T-helper 1 cell (primary cell): ENCODE measurements at places on chromosomes 6 and 20.

- DNase-seq, result no peak
Observed at GRCh38 chr6:41488433-41489119, 57.6 kb upstream of the FOXP4 start.

- DNase-seq, result no peak
Observed at GRCh38 chr6:139766796-139767195, 392.3 kb upstream of the CITED2 start.

DNA sequence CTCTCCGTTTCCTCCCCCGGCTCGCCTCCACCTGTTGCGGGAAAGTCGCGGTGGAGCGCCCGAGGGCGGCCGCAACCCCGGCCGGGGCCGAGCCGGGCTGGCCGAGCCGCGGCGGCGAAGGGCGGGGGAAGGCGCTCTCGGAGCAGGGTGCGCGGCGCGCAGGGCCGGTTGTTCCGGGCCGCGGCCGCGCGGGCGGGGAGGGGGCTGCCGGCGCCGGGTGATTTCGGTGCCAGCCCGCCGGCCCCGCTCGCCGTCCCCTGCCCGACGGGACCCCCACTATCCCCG, 235 bp downstream of the MAP7 start:
- no peak for DNase-seq

GRCh38 chr6:11653028-11653583, 115.6 kb downstream of the TMEM170B start:
- DNase-seq, result no peak
